ENCODE measurements at places on chromosomes 1 and 21. TPM values are rescaled to one million over a fixed set of nuclear protein-coding genes. Genes with fewer than 3 reads are reported as not detected.

Gene NEXN
- total RNA-seq: 5.2 TPM

Gene CYP4Z1
- not detected for total RNA-seq

Gene FMO3
- total RNA-seq: not detected

Gene RSPO1
- not detected for total RNA-seq

Gene HJV
- total RNA-seq: not detected

Gene DPT
- total RNA-seq: not detected

Gene TENT5C
- 5.3 TPM for total RNA-seq

Gene CELA2B
- not detected for total RNA-seq

Gene CAMSAP2
- total RNA-seq: 29.4 TPM

GRCh38 chr1:197984289-197984688 lies 67.1 kb downstream of the LHX9 start:
- H3K27me3 ChIP-seq: no peaks in the 10 kb centered on the region
- no peaks in the 10 kb centered on the region for H3K36me3 ChIP-seq
- no peak overlapping the region for H3K4me3 ChIP-seq
- peak; percentile 38 for DNase-seq
- H3K4me1 ChIP-seq: peaks cover 5% of the 10 kb centered on the region

- no peak overlapping the region for H3K27ac ChIP-seq
- H3K4me3 ChIP-seq: no peak overlapping the region
- H3K27me3 ChIP-seq: no peaks in the 10 kb centered on the region
- DNase-seq: no peak
- H3K36me3 ChIP-seq: peaks cover 41% of the 10 kb centered on the region
These were observed 42.3 kb upstream of the PWP2 start for GRCh38 chr21:44064852-44065403.

DNA sequence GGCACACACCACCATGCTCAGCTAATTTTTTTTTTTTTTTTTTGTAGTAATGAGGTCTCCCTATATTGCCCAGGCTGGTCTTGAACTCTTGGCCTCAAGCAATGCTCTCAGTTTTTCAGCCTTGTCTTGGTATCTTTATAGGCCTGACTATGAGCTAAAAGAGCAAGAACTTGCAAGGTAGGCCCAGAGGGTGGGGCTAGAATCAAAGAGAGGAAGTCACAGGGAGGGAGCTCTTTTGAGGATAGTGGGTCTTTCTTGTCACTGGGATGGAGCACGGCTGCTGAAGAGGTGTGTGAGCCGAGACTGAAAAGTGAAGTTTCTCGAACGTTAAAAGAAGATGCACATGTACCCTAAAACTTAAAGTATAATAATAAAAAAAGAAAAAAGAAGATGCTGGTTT lies 260.0 kb upstream of the BEND5 start:
- H3K27me3 ChIP-seq: no peaks in the 10 kb centered on the region
- H3K36me3 ChIP-seq: no peaks in the 10 kb centered on the region
- no peak for DNase-seq
- no peaks in the 10 kb centered on the region for H3K4me1 ChIP-seq

GRCh38 chr1:205538235-205538840 lies 33.9 kb downstream of the CDK18 start:
- peaks cover 31% of the 10 kb centered on the region for H3K27me3 ChIP-seq
- no peaks in the 10 kb centered on the region for H3K4me1 ChIP-seq
- no peak overlapping the region for H3K27ac ChIP-seq
- no peaks in the 10 kb centered on the region for H3K36me3 ChIP-seq
- no peak overlapping the region for H3K4me3 ChIP-seq

GRCh38 chr1:10735563-10736305 lies 60.7 kb downstream of the CASZ1 start:
- H3K27me3 ChIP-seq: peaks cover 48% of the 10 kb centered on the region
- no peak overlapping the region for H3K4me3 ChIP-seq
- no peak for DNase-seq
- H3K27ac ChIP-seq: no peak overlapping the region

DNA sequence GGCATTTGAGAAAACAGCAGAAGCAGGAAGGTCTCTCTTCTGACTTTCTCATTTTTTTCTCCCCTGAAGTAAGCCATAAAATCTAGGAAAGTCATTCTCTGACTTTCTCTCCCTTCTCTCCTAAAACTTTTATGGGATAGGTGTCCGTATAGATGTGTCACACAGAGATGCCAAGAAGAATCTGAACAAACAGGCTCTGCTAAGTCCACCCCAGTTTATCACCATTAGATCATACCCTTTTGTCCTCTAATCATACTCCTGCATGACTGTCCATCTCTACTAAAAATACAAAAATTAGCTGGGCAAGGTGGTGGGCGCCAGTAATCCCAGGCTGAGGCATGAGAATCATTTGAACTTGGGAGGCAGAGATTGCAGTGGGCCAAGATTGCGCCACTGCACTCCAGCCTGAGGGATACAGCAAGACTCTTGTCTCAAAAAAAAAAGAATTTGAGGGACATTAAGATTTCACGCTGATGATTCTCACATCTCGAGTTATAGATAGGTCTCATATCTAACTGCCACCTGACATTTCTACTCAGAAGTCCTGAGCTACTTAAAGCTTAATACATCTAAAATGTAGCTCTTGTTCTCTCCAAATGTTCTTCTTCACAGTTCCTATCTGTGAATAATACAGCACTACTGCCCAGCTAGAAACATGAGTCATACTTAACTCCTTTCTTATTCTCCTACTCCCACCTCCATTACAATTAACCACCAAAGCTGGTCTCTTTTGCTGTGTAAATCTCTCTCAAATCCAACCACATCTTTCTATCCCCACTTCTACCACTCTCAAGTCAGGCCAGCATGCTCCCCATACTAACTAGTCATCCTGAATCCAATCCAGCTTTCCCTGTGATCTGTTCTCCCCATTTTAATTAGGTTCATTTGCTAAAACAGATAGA lies 47.7 kb downstream of the ZNF644 start:
- DNase-seq: peak; percentile 61
- no peaks in the 10 kb centered on the region for H3K27me3 ChIP-seq
- H3K36me3 ChIP-seq: peaks cover 3% of the 10 kb centered on the region
- no peak overlapping the region for H3K27ac ChIP-seq
- H3K4me3 ChIP-seq: no peak overlapping the region

DNA sequence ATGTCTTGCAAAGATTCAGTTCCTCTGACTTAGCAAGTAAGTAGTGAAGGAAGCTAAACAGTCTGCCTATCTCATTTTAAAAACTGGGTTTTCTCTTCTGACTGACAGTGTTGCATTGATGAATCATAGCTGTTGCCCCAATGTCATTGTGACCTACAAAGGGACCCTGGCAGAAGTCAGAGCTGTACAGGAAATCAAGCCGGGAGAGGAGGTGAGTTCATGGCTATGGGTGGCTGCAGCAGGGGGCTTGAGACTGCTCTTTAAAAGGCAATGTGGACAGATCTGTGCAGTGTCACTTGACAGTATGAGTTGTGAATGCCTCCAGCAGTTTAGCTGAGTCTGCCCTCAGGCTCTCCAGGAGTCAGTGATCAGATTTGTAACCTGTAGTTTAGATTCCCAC lies 46.6 kb downstream of the SMYD2 start:
- H3K36me3 ChIP-seq: no peaks in the 10 kb centered on the region
- no peak overlapping the region for H3K4me3 ChIP-seq
- no peaks in the 10 kb centered on the region for H3K4me1 ChIP-seq
- no peak overlapping the region for H3K27ac ChIP-seq
- no peaks in the 10 kb centered on the region for H3K27me3 ChIP-seq
- no peak for DNase-seq

DNA sequence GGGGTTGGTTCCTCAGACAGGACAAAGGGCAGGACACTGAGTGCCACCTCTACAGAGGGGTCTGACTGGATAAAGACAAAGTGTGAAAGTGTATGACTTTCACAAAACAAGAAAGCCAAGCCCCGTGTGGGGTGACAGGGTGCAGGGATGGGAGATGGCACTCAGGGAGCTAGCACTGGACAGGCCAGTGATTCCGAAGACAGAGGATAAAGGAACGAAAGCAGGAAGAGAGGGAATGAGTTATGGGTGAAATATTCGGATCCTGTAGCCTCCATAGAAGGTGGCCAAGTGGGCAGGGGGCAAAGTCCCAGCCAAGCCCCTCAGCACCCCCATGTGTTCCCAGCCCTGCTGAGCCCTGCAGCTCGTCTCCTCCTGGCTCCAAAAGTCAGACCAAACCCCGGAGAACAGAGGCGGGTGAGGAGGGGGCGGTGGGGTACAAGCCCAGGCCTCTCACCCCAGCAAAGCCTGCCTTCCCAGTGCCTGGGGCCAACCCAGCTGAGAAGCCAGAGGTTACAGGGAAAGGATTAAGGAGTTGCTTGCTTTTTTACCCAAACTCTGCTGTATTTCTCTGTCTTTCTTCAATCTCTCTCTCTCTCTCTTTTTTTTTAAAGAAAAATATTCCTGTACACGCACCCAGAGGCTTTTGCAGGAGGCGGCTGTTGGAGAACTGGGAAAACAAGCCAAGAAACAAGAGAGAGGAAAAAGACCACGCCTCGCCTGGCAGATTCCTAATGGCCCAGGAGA lies 14.0 kb upstream of the WASF2 start:
- H3K27me3 ChIP-seq: no peaks in the 10 kb centered on the region
- H3K27ac ChIP-seq: peak overlapping the region; percentile 52
- H3K36me3 ChIP-seq: no peaks in the 10 kb centered on the region
- DNase-seq: peak; percentile 35

DNA sequence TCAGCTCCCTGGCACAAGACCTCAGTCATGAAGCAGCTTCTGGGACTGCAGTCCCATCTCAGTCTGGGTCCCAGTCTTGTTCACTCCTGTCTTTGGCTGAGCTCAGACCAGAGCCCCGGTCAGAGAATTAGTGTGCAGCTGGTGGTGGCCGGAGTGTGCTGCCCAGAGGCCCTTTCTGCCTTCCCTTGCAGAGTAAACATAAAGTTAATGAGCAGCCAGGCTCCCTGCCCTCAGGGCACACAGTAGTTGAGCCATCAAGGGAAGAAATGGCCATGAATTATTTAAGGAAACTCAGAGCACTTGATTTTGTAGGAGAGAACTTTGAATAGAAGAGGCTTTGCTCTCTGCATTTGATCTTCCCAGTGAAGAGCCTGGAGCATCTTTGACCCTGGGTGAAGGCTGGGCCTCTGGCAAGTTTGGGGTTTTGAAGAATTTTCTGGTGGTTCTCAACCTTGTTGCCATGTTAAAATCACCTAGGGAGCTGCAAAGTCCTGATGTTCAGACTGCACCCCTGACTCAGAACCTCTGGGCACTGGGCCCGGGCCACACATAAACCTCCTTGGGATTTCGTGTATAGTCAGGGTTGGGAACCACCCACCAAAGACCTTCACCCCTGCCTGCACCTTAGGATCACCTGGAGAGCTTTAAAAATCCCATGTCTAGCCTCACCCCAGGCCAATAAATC lies 26.4 kb upstream of the SELENON start:
- peak; percentile 12 for DNase-seq
- H3K4me3 ChIP-seq: no peak overlapping the region
- H3K36me3 ChIP-seq: peaks cover 33% of the 10 kb centered on the region
- H3K27me3 ChIP-seq: no peaks in the 10 kb centered on the region

GRCh38 chr1:198107091-198107501 lies 49.7 kb upstream of the NEK7 start:
- peaks cover 6% of the 10 kb centered on the region for H3K4me1 ChIP-seq
- H3K27ac ChIP-seq: no peak overlapping the region
- no peaks in the 10 kb centered on the region for H3K27me3 ChIP-seq
- DNase-seq: peak; percentile 41

- no peaks in the 10 kb centered on the region for H3K27me3 ChIP-seq
- no peak overlapping the region for H3K27ac ChIP-seq
- no peaks in the 10 kb centered on the region for H3K36me3 ChIP-seq
- H3K4me3 ChIP-seq: no peak overlapping the region
- no peak for DNase-seq
These were observed 153.3 kb upstream of the SGIP1 start for GRCh38 chr1:66380452-66381212.

- no peak overlapping the region for H3K27ac ChIP-seq
- H3K27me3 ChIP-seq: no peaks in the 10 kb centered on the region
- no peaks in the 10 kb centered on the region for H3K36me3 ChIP-seq
- no peaks in the 10 kb centered on the region for H3K4me1 ChIP-seq
- peak; percentile 26 for DNase-seq
These were observed 160.5 kb upstream of the CACYBP start for GRCh38 chr1:174839211-174839610.
